ENCODE measurements at places on chromosomes 1 and 21.

- no peak for DNase-seq
Observed at GRCh38 chr1:3892748-3893147, 7.3 kb downstream of the C1orf174 start.

- no peak for DNase-seq
Observed at GRCh38 chr1:91827459-91828321, 58.3 kb downstream of the TGFBR3 start.

GRCh38 chr1:111199881-111200801 is at the start of gene DENND2D:
DENND2D (minus strand) TSS chr1:111200646; CDS start chr1:111200459, 187 bp downstream.
- no peak for DNase-seq

GRCh38 chr1:76240316-76240715 is 165.8 kb downstream of the ST6GALNAC3 start:
- DNase-seq: no peak

- DNase-seq: no peak
Observed at GRCh38 chr1:176987016-176987415, 177.5 kb downstream of the ASTN1 start.

DNA sequence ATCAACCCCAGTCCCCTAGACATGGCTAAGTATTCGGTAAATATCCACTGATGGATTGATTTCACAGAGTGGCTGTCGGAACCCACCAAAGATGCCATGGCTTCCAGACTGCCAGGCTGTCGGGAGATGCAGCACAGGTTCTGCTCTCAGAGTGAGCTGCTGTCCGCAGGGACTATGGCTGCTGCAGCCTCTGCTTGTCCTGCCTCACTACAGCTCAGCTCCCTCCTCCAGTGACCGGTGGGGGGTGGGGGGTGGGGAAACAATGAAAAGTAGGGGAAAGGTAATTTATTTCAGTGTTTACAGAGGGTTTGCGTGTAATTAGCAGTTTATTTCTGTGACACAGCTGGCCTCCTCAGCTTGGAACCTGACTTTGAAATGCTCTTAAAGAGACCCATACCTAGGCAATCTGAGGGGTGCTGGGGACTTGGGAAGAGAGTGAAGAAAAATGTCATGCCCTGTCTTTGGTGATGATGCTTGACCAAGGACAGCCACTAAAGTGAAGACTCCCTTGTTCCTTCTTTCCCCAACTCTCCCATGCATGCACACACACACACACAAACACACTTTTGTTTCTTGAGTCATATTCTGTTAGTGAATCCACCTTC is 109.0 kb downstream of the CACNA1E start:
- no peak for DNase-seq

DNA sequence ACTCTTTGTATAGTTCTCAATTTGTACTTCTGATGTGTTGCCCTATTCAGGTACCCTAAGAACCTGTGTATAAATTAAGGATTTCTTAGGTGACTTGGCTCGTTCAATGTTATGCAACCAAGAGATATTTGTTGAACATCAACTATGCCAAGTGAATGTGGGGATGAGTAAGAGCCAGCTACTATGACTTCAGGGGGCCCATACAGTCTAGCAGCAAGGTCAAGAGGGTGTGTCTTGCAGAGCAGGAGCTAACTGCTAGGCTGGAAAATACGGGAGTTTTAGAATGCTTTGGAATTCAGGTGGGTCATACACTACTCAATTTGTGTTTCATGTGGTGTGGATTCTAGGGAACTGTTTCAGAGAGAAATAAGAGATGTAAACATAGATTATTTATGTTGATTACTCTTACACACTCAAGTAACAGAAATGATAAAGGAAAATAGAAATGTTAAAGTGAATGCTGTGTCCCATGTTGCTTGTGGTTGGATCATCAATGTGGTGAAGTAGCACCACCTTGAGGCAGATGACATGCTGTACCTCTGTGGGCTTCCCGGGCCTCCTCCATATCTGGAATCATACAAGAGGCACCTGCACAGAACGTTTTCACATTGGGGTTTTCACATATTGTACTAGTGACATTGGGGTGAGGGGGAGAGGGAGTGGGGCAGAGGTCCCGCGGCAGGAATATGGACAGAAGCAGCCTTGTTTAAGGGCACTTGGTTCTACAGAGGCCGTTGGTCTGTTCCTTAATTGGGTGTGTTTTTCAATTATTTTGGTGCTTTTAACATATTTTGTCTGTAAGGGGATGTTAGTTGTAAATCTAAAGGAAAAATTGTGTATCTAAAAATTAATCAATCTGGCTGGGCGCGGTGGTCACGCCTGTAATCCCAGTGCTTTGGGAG is 12.4 kb downstream of the ARPC5 start:
- no peak for DNase-seq

- DNase-seq: no peak
Observed at GRCh38 chr1:182698971-182699370, 14.6 kb upstream of the RGS8 start.

GRCh38 chr1:145707183-145707867 is at the start of gene PDZK1:
PDZK1 (minus strand) TSS chr1:145707368; CDS start chr1:145688021, 19,347 bp downstream.
- DNase-seq: no peak

- peak; percentile 64 for DNase-seq
Observed at GRCh38 chr21:34887725-34888568, 161.2 kb downstream of the RUNX1 start.

DNA sequence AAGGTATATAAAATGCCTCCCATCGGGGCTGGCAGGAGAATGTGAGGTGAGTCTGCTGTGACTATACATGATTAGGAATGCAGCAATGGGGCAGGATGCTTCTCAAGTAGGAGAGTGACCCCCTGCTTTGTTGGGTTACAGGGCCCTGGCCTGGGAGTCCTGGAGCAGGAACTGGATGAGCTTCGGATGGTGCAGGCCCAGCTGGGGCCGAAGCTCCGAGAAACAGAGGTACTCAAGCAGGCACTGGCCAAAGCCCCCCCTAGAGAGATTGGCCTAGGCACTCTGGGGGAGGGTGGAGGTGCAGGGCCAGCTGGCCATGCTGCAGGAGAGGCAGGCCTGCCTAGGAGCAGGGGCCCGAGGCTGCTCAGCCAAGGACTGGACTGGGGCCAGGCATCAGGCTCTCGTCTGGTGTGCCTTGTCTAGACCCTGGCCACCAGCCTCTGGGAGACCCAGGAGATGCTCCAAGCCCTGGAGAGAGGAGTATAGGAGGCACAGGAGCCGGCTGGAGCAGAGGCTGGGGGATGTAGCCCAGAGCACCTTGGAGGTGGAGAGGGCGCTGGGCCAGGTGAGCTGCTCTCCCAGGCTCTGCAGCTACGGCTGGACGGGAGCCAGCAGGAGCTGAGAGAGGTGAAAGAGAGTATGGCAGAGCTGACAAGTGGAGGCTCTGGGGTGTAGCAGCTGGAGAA is 32.8 kb upstream of the PKP1 start:
- no peak for DNase-seq

- no peak for DNase-seq
Observed at GRCh38 chr1:98336472-98337083, 324.9 kb upstream of the SNX7 start.

DNA sequence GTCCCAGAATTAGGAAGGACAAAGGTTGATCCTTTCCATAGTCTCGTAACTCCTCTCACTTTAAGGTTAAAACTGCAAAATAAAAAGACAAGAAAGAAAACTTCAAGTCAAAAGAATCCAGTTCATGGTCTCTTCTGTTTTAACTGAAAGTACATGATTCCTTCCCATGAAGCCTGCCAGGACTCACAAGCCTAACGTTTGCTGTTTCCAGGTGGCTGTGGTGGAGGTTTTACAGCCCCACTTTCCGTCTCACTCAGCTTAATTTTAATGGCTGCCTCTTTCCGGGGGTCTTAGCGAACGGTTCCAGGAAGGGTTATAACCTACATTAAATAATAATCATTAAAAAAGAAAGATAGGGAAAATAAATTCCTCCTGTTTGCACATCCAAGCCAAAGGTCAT is 136.8 kb upstream of the SPAG17 start:
- no peak for DNase-seq

GRCh38 chr1:248913933-248914332 is 7.9 kb downstream of the PGBD2 start:
- DNase-seq: no peak

- no peak for DNase-seq
Observed at GRCh38 chr1:59900640-59901039, 25.9 kb downstream of the CYP2J2 start.

GRCh38 chr1:222285526-222285925 is 262.4 kb downstream of the HHIPL2 start:
- DNase-seq: no peak

DNA sequence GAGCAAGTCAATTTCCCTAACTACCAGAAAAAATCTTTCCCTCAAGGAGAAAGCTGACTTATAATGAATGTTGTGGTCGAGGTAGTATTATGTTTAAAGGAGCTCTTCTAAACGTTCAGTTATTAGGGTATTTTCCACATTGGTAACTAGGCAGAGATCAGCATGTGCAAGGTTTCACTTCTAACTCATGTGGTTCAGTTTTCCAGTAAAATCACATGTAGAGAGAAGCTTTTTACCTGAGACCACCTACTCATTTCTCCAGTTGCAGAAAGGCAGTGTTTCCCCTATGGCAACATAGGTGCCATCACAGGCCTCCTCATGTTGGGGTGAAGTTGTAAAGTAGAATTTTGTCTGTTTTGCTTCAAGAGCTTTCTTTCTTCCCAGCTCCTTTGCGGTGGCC is 23.7 kb downstream of the IL23R start:
- DNase-seq: no peak

- DNase-seq: no peak
Observed at GRCh38 chr1:44830900-44831304, 12.2 kb downstream of the PTCH2 start.

DNA sequence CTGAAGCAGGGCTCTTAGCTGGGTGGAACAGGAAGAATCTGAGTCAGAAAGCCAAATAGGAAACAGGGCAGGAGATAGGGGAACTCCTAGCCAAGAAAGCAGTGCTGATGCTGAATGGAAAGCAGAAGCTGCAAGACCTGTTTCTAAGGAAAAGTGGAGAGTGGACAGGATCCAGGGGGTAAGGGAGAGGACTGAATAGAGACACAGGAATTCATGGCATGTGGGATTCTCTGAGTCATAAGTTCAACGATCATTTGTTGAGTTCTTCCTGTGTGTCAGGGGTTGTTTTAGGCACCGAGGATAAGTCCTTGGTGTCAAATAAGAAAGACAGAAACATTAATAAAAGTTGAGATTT is 153.8 kb upstream of the FGGY start:
- DNase-seq: no peak

DNA sequence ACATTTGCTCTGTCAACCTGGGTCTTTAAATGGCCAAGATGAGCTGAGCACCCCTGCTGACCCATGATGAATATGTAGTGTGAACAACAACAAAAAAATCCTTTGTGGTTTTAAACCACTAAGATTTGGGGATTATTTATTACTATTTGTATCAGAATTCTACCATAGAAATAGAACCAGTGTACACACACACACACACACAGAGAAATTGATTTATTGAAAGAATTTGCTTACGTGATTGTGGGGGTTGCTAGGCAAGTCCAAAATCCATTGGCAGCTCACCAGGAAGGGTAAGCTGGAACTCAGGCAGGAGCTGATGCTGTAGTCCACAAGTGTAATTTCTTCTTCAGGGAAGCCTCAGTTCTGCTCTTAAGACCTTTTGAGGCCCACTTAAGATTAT is 82.5 kb upstream of the MAP1LC3C start:
- DNase-seq: no peak

GRCh38 chr1:58618303-58618702 is 41.3 kb upstream of the TACSTD2 start:
- DNase-seq: no peak

- no peak for DNase-seq
Observed at GRCh38 chr1:94083681-94084080, 37.3 kb downstream of the ABCA4 start.

DNA sequence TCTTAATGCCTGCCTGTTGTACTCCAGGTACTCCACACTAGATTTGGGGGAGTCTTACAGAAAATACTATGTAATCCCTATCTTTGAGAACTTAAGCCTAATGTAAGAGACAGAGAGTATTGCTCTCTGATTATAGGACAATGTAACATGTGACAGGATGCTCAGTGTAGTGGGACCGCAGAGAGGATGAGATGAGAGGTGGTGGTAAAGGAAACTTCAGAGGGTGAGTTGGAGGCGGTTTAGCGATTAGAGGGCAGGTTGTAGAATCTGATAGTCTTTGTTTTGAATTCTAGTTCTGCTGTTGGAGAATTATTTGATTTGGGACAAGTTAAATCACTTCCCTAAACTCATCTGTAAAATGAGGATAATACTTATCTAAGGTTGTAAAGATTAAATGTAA is 5.4 kb downstream of the SOAT1 start:
- DNase-seq: no peak

DNA sequence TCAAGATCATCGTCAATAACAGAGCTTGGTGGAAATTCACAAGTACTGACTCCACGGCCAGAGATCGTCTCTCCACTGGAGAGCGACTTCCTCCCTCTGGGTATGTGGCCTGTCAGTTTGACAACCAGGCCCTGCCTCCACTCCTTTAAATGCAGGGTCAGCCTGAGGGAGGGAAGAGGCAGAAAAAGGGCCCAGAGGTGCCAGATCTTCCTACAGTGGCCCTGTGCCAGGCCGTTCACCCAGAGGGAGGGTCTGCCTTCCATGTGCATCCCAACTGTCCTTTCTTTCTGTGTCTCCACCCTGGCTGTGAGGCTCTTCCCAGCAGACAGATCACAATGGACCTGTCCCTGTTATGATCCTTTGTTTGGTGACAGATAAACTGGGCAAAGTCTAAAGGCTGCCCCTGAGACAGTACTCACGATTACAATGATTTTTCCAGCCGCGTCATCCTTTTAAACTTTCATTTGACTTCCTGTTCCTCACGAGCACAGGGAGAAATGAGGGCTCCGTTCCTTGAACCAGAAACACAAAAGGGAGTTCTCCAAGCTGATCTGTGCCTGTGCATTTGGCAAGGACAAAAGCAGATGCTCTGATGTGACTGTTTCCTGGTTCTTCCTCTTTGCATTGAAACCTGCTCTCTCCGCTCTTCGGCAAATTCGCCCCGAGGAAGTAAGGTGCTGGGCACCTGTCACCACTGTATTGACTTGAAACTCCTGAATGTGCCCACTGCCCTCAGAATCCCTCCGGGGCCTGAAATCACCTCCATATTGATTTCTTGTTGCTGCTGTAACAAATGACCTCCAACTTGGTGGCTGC is 126.7 kb downstream of the PGBD5 start:
- DNase-seq: no peak

DNA sequence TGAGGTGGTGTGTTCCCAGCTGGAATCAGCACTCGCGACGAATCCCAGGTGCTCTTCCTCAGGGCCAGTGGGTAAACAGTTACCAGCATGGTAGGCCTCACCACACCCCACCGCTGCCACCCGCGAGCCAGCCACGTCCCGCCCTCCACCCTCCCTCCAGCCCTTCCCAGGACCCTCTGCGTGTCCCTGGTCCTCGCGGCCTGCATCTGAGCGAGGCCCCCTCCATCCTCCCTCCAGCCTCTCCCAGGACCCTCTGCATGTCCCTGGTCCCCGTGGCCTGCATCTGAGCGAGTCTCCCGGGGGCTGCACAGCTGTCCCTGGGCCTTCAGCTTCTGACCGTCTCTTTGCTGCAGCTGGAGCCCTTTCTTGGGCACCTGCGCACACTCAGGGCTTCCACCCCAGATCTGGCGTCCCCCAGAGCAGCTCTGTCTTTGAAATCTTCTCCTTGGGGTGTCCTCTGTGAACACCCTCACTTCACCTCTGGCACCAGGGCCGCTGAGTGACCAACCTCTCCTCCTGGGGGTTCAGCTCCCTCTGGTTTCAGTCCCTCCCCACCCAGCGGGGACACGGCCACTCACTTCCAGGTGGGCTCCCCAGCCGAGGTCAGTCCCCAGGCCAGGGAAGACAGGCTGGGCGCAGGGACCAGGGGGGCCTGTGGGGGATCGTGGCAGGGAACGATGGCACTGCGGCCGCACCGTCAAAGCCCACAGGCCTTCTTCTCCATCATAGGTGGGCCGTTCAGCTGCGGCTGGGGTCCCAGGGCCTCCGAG is 57.8 kb upstream of the COL6A2 start:
- no peak for DNase-seq

All from GM12892 (cell line).